ENCODE measurements at places on chromosomes 2 and 18.

DNA sequence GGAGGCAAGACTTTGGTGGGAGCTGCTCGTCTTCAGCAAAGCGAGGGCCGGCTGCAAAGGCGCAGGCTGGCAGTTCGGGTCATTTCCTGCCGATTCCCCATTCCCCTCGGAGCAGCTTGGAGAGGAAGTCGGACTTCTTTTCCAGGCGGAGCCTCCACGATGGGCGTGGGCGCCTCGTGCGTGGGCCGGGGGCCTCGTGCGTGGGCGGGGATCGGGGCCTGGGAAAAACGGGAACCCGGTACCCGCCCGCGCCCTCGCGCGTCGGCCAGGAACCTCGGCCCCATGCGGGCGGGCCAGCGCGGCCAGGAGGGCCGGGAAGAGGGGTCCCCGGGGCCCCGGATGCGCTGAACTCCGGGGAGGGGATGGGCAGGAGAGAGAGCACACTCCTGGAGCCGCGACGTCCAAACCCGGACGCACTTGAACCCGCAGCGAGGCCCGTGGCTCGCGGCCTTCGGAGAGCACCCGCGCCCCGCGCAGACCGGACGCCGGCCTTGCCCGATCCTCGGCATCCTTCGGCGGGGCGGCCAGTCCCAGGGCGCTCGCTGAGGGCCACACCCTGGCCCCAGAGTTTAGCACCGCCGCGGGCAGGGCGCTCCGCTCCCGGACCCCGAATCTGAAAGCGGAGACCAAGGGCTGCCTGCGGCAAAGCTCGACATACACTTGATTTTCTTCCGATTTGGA is 368.4 kb downstream of the MTX2 start:
- DNase-seq: peak; percentile 46
- H3K27me3 ChIP-seq: peaks cover 14% of the 10 kb centered on the region
- no peak overlapping the region for H3K27ac ChIP-seq

GRCh38 chr2:97752342-97753334 is 39.3 kb downstream of the ZAP70 start:
- no peaks in the 10 kb centered on the region for H3K27me3 ChIP-seq
- no peak overlapping the region for H3K4me3 ChIP-seq
- H3K27ac ChIP-seq: no peak overlapping the region
- H3K36me3 ChIP-seq: no peaks in the 10 kb centered on the region
- peaks cover 2% of the 10 kb centered on the region for H3K4me1 ChIP-seq

- no peak for DNase-seq
- no peaks in the 10 kb centered on the region for H3K36me3 ChIP-seq
- no peak overlapping the region for H3K27ac ChIP-seq
- no peaks in the 10 kb centered on the region for H3K27me3 ChIP-seq
- H3K4me1 ChIP-seq: no peaks in the 10 kb centered on the region
Observed at GRCh38 chr2:10136101-10136934, 13.8 kb downstream of the RRM2 start.

GRCh38 chr2:241189093-241189855 is 797 bp downstream of the ANO7 start:
- H3K27me3 ChIP-seq: no peaks in the 10 kb centered on the region
- no peaks in the 10 kb centered on the region for H3K36me3 ChIP-seq
- H3K4me3 ChIP-seq: no peak overlapping the region
- H3K27ac ChIP-seq: no peak overlapping the region

DNA sequence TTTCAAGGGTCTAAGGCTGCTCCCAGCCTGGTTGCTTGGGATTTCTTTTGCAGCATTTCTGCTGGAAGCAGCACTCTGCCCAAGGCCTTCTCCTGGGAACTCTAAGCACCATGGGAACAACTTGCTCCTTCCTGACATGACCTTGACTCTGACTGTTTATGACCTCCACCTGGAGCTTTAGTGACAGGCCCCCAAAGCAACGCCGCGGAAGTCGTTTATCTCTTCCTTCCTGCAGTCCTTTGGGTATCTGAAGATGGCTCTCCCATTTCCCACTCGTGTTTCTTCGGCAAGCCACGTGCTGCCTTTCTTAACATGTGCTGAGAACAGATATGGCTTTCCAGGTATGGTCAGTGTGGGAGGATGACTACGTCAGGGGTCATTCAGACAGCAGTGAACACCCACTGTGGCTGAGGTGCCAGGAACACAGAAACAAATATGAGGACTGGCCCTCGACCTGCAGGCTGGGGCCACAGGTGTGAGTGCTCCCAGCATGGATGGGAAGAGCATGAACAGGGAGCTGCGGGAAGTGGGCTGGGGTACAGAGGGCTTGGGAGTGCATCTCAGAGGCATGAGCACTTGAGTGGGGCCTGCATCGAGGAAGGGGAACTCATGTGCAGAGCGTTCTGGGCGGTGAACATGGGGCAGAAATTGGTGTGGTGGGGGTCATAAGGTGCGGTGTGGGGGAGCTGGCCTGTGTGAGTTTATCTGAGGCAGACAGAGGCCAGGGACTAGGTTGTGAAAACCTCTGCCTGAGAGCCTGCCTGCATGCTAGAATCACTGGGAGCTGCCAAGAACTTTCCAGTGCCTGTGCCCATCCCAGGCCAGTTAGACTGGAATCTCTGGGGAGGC is 140.5 kb downstream of the TSN start:
- H3K4me3 ChIP-seq: no peak overlapping the region
- H3K4me1 ChIP-seq: no peaks in the 10 kb centered on the region
- DNase-seq: no peak
- H3K27me3 ChIP-seq: no peaks in the 10 kb centered on the region
- H3K27ac ChIP-seq: no peak overlapping the region

- DNase-seq: peak; percentile 11
- H3K36me3 ChIP-seq: no peaks in the 10 kb centered on the region
- no peaks in the 10 kb centered on the region for H3K4me1 ChIP-seq
- H3K27me3 ChIP-seq: no peaks in the 10 kb centered on the region
- H3K27ac ChIP-seq: no peak overlapping the region
Observed at GRCh38 chr2:12705742-12706141, 11.0 kb upstream of the TRIB2 start.

GRCh38 chr2:127194447-127194846 is 25.7 kb downstream of the CYP27C1 start:
- peaks cover 2% of the 10 kb centered on the region for H3K36me3 ChIP-seq
- no peak overlapping the region for H3K4me3 ChIP-seq
- no peaks in the 10 kb centered on the region for H3K27me3 ChIP-seq
- DNase-seq: no peak
- H3K27ac ChIP-seq: no peak overlapping the region

DNA sequence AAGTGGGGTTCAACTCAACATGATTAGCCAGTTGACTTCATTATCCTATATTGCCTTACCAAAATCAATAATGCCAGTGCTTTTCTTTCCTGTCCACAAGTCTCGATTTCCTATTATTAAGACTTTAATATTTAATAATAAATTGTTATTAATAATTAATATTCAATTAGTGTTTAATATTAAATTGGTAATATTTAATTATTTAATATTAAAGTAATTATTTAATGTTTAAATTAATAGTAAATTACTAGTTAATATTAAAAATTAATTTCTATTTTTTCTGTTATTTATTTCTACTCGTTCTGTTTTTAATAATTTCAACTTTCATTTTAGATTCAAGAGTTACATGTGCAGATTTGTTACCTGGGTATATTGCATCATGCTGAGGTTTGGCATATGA is 243.2 kb downstream of the GULP1 start:
- no peaks in the 10 kb centered on the region for H3K4me1 ChIP-seq
- no peaks in the 10 kb centered on the region for H3K36me3 ChIP-seq
- no peak for DNase-seq

DNA sequence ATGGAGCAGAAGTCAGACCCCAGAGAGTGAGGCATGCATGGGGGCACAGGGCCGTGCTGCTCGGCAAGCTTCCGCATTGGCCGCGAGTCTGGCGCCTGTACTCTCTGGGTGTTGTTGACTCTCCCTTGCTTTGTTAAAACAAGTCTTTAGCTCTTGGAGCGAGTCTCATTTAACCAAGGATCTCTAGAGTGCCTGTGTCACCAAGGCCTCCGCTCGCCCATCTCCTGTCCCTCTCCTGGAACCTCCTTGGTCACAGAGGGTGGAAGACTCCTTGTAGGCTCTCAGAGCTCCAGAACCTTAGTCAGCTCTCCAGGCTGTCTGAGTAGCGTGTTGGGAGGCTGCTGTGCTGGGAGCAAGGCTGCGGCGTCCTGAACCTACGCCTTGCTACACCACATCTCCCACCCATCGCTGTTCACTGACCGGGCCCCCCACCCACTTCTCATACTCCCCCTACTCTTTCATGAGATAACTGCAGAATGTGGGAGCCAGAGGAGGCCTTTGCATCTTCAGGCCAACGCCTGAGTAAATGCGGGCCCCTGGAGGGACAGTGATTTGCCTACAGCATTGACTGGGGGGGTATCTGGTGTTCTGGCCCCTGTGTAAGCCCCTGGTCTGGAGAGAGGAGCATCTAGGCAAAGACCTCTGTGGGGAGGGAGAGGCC is 66.1 kb downstream of the CIB4 start:
- H3K4me1 ChIP-seq: no peaks in the 10 kb centered on the region
- H3K27me3 ChIP-seq: no peaks in the 10 kb centered on the region
- H3K36me3 ChIP-seq: no peaks in the 10 kb centered on the region
- H3K27ac ChIP-seq: no peak overlapping the region
- DNase-seq: no peak

DNA sequence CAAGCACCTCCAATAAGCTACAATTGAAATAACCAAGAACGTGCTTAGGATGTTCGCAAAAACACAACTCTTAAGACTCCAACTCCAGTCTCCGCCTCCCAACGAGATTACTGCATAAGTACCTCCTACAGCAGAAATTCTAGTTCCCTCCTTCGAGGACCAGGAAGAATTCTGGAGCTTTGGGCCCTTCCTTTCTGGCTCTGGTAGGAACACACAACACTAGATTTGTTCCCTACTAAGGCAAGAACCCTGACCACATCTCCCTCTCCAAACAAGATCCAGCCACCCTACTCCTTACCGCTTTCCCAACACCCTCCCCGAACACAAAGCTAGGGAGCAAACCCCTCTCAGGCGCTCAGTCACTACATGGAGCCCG is 721 bp downstream of the ADAM17 start:
- H3K4me1 ChIP-seq: no peaks in the 10 kb centered on the region
- no peaks in the 10 kb centered on the region for H3K36me3 ChIP-seq
- H3K4me3 ChIP-seq: peak overlapping the region; percentile 50

GRCh38 chr2:200121931-200122330 is 166.5 kb downstream of the MAIP1 start:
- H3K36me3 ChIP-seq: no peaks in the 10 kb centered on the region
- no peaks in the 10 kb centered on the region for H3K4me1 ChIP-seq

DNA sequence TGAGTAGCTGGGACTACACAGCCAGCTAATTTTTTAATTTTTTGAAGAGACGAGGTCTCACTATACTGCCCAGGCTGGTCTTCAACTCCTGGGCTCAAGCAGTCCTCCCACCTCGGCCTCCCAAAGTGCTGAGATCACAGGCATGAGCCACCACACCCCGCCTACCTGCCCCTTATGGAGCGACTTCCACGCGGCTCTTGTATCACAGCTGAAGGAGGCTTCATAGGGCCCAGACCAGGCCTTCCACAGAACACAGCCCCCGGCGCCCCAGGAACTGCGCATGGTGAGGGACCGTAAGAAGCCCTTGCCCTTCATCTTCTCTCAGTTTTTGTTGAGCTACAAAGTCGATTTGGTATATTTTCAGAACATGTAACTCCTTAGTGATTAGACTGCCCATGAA is 220.3 kb downstream of the KLHL29 start:
- no peaks in the 10 kb centered on the region for H3K36me3 ChIP-seq
- DNase-seq: no peak
- no peak overlapping the region for H3K27ac ChIP-seq
- H3K27me3 ChIP-seq: no peaks in the 10 kb centered on the region
- no peak overlapping the region for H3K4me3 ChIP-seq

- DNase-seq: no peak
- H3K4me3 ChIP-seq: no peak overlapping the region
- H3K4me1 ChIP-seq: no peaks in the 10 kb centered on the region
- H3K27me3 ChIP-seq: no peaks in the 10 kb centered on the region
- H3K36me3 ChIP-seq: no peaks in the 10 kb centered on the region
Observed at GRCh38 chr2:186746584-186746983, 52.7 kb downstream of the FAM171B start.

- no peaks in the 10 kb centered on the region for H3K4me1 ChIP-seq
- no peaks in the 10 kb centered on the region for H3K27me3 ChIP-seq
- no peak for DNase-seq
- H3K27ac ChIP-seq: no peak overlapping the region
Observed at GRCh38 chr2:23700627-23701026, 226.3 kb downstream of the ATAD2B start.

GRCh38 chr2:185477452-185477851 is 261.2 kb upstream of the FSIP2 start:
- H3K4me3 ChIP-seq: no peak overlapping the region
- H3K27me3 ChIP-seq: no peaks in the 10 kb centered on the region
- H3K27ac ChIP-seq: no peak overlapping the region
- no peaks in the 10 kb centered on the region for H3K36me3 ChIP-seq

DNA sequence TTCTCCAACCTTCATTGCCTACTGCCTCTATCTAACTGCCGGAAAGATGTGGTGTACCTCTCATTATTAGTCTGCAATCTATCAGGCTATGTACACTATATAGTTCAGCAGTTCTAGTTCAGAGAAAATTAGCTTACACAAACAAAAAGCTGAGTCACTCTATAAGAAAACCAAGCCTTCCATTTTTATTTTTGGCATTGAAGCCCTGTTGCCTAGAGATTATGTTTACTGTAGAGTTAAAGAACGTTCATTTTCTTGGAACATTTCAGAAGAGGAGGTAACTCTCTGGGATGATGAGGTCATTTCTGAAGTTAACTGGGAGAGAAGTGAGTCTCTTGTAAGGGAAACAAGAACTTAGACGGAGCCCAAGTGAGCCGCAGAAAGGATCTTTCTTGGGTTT is 133.5 kb downstream of the FAM124B start:
- H3K4me3 ChIP-seq: no peak overlapping the region
- no peak for DNase-seq
- H3K36me3 ChIP-seq: no peaks in the 10 kb centered on the region
- H3K4me1 ChIP-seq: peaks cover 6% of the 10 kb centered on the region

- no peaks in the 10 kb centered on the region for H3K36me3 ChIP-seq
- H3K27me3 ChIP-seq: no peaks in the 10 kb centered on the region
- peaks cover 9% of the 10 kb centered on the region for H3K4me1 ChIP-seq
- peak; percentile 52 for DNase-seq
- no peak overlapping the region for H3K4me3 ChIP-seq
Observed at GRCh38 chr2:227509824-227510619, 38.1 kb downstream of the AGFG1 start.

DNA sequence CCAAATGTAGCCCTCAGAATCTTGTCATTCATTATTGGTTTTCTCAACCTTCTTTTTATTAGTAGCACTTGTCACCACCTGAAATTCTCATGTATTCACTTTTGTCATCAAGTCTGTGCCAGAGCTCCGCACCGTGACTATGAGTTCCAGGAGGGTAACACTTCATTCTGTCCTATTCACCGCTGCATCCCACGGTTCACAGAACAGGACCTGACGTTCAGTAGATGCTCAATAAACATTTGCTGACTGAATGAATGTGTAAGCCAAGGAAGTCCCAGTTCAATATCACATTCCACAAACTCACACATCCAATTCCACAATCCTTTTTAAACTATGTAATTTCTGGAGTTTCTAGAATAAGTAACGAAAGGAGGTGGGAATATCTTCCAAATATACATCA is 65.5 kb downstream of the MOGAT1 start:
- H3K4me3 ChIP-seq: no peak overlapping the region
- no peak for DNase-seq
- no peaks in the 10 kb centered on the region for H3K27me3 ChIP-seq
- H3K27ac ChIP-seq: no peak overlapping the region
